ENCODE measurements at places on chromosomes 2 and 18. TPM values are rescaled to one million over a fixed set of nuclear protein-coding genes. Genes with fewer than 3 reads are reported as not detected.
A peak's percentile ranks its signal among the peaks of the same experiment; 100 is the strongest.

DNA sequence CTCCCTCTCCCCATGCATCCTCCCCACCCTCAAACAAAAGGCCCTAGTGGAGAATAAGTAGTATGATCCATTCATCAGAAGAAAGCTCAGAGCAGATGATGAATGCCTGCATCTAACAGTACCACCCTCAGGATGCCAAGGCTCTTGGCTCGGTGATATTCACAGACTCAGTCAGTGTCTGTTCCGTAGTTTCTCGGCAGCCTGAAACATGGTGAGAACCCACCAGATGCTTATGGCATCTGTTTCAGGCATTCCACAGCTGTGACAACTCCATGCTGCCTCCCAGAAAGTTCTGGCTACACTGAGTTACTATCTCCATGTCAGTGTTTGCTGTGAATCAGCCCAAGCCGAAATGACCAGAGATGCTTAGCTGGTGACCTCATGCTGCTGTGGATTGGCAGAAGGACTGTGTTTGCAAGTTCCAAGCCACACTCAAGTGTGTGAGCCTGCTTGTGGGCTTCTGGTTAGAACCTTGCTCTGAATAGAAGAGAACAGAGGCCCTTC lies 83.9 kb downstream of the WDSUB1 start:
- DNase-seq, result no peak

DNA sequence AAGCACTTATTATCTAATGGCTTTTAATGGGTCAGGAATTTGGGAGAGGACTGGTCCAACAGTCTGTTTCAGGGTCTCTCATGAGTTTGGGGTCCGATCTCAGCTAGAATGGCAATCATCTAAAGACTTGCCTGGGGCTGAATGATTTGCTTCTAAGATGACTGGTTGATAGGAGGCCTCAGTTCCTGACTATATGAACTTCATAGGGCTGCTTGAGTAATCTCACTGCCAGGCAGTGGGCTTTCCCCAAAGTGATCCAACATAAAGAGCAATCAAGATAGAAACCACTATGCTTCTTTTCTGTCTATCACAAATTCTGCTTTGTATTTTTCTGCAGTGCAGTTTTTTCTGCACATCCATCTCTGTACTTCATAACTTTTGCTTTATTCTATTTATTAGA lies 793.5 kb upstream of the CHAC2 start:
- no peak for DNase-seq

Gene PAIP2B
- total RNA-seq, result 78.1 TPM

Gene RNF152
- 10.8 TPM for total RNA-seq

- DNase-seq, result no peak
These were observed 230.8 kb upstream of the LINC00305 start for GRCh38 chr18:64379662-64380061.

GRCh38 chr2:156466739-156467405 lies 30.7 kb downstream of the GPD2 start:
- DNase-seq, result no peak

DNA sequence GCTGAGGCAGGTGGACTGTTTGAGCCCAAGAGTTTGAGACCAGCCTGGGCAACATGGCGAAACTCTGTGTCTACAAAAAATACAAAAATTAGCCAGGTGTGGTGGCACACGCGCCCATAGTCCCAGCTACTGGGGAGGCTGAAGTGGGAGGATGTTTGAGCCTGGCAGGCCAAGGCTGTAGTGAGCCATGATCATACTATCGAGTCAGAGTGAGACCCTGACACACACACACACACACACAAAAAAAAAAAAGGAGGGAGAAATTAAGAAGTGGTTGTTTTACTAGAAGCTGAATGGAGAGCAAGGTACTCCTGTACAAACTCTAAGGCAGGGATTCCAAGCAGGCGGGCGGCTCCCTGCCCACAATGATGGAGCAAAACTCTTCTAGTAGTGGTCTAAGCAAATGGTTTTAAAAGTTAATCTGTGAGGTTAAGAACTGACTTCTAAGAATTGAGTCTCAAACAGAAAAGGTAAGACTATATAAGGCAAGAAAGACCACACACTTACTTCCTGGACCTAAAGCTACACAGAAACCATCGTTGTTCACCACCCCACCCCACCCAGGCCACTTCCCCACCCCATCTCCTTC lies 2.6 kb downstream of the ANKRD44 start:
- peak; percentile 28 for DNase-seq

Gene NGEF
- not detected for total RNA-seq

- DNase-seq, result no peak
These were observed 129.2 kb downstream of the IKZF2 start for GRCh38 chr2:213021971-213022899.

DNA sequence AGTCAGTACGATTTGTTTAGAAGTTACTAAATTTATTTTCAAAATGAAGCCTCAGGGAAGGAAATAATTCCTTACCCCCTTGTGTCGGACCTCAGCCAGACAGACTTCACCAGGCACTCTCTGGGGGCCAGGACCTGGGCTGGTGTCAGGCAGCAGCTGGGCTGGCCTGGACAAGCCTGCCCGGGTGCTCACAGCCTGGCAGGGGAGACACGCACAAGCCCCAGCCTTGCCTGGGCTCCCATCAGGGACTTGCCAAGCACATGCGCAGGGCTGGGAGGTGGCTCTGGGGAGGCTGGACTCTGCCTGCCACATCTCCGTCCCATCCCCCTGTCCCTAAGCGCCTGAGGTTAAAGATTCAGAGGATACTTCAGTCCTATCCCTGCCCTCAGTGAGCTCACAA lies 56.8 kb upstream of the HS6ST1 start:
- no peak for DNase-seq

GRCh38 chr2:195711478-195711877 lies 54.5 kb downstream of the SLC39A10 start:
- DNase-seq, result no peak

GRCh38 chr2:168669151-168669550 lies 133.3 kb upstream of the NOSTRIN start:
- DNase-seq, result no peak

Gene HOXD13
- not detected for total RNA-seq

- DNase-seq, result no peak
These were observed 61.8 kb downstream of the CXCR4 start for GRCh38 chr2:136055929-136056688.

Gene RALB
- 52.6 TPM for total RNA-seq

DNA sequence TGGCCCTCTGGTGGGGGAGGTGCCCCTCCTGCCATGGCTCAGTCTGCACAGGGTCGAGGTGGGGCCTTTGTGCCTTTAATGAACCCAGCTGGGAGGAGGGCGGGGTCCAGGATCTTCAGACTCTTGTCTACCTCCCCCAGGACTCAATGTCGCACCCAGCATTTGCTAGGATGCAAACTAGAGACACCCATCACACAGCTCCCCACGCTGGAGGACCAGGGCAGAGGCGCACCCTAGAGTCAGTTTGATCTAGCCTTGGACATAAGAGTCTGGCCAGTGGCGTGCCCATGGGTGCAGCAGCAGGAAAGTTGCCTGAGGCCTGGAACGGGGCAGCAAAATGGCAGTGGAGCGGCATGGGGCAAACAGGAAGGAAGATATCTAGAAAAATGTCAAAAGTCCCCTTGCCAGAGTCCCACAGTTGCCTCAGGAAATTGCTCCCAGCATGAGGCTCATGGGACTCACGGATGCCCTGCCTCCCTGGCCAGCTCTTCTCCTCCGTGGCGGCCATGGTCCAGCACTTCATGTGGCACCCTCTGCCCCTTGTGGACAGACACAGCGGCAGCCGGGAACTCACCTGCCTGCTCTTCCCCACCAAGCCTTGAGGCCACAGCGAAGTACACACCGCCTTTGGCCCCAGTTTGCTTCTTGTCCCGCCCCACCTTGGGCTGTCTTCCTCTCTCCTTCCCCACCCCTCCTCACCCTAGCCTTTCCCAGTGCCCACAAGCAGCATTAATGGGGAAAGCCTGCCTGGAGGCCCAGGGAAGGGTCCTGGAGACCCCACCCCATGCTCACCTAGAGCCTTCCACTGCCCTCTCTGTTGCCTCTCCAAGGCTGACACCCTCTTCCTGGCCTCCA lies 17.7 kb downstream of the SH2D6 start:
- no peak for DNase-seq

DNA sequence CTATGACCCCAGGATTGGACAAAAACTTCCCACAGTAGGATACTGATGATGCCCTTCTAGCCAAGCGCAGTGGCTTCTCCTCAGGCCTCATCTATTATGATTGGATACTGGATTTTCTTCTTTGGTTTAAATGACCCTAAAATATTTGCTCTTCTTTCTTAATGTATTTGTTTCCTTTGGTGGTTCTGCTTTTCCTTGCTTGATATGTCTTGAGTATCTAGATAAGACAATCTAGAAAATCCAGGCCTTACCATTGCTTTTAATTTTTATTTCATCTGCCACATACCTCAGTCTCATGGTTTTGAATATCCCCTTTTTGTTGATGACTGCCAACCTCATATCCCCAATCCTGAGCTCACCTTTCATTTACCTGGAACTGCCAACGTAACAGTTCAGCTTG lies 35.6 kb downstream of the OTOF start:
- DNase-seq, result no peak

Gene GPR45
- not detected for total RNA-seq

Gene INHBB
- total RNA-seq, result 2.8 TPM

- no peak for DNase-seq
These were observed 834.9 kb upstream of the SALL3 start for GRCh38 chr18:78144669-78145068.

GRCh38 chr2:54212456-54212855 lies 43.6 kb downstream of the TSPYL6 start:
- no peak for DNase-seq
